Stimulated activated CD8-positive, alpha-beta memory T cell treated with anti-CD3 and anti-CD28 coated beads, Interleukin-15, amount 100 ng/mL, for 24 hours (primary cell): ENCODE measurements at places on chromosomes 3 and 15.

DNA sequence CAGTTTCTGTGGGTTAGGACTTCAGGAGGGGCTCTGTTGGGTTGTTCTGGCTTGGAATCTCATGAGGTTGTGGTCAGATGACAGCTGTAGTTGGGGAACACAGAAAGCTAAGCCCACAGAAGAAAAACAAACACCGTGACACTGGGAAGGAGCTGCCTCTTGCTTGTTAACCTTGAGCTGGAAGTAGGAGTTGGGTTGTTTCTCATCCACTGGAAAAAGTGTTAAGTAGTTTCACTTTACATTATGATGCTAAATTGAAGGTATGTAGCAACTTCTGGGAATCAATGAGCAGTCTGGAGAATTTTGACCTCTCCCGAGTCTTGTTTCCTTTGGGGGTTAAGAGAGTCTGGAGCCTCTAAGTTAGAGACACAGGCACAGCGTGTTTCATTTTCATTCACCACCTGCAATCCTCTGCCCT lies 20.4 kb downstream of the HACD3 start:
- no peak for DNase-seq

- no peak for DNase-seq
Measured at GRCh38 chr3:125150525-125151441, 61.8 kb downstream of the SLC12A8 start.

DNA sequence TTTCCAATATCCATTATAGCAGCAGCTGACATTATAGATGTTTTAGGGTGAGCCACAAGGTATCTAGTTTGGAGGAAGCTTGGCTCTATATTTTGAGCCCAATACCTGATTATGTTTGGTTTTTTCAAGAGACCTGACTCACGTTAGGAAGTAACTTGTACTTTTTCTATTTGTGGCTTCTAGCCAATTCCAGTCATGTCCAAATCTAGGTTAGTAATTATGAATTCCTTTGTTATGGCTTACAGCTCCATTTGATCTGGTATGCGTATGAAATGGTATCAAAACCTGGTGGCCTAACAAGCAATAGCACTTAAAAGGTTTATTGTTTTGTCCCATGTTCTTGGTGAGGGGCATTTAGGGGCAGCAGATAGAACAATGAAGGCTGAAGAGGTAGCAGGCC lies 115.9 kb downstream of the TOP2B start:
- no peak for DNase-seq

DNA sequence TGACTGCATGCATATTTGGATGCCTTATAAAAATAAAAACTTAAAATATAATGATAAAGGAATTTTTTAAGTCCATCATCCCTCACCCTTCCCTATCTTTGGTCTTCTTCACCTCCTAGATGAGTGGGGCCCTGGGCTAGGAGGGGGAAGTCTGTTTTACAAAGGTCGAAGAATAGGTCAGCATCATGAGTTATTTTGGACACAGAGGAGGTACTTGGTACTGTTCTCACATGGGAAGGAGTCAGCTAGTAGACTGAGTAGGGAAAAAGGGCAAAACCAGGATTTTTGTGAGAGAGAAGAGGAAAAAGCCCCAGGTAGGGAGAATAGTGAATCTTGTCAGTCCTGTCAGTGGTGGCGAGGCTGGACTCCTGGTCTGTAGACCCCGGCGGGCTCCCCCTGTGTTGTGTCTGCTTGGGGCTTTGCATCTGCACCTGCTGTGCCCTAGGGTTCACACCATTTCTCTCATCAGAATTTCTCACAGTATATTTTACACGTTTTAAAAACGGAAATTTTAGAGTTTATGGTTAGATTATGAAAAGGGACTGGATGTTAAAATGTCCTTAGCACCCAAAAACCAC lies 17.2 kb downstream of the GCSAM start:
- DNase-seq = no peak

DNA sequence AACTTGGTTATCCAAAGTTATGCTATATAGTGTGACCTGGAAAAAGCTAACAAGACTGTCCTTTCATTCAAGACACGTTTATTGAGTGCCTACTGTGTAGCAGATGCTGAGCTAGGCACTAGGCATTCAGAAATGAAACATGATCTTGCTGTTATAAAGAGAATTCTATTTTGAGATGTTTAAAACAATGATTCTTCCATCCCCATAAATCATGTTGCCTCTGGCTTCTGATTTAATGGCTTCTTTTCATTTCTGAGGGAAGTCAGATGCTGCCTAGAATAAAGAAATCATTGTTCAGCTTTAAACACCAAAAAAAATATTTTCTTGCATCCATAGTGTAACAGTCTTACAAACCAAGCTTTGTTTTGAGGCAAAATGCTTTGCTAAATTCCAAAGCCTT lies 620.9 kb upstream of the UBE2E2 start:
- no peak for DNase-seq

DNA sequence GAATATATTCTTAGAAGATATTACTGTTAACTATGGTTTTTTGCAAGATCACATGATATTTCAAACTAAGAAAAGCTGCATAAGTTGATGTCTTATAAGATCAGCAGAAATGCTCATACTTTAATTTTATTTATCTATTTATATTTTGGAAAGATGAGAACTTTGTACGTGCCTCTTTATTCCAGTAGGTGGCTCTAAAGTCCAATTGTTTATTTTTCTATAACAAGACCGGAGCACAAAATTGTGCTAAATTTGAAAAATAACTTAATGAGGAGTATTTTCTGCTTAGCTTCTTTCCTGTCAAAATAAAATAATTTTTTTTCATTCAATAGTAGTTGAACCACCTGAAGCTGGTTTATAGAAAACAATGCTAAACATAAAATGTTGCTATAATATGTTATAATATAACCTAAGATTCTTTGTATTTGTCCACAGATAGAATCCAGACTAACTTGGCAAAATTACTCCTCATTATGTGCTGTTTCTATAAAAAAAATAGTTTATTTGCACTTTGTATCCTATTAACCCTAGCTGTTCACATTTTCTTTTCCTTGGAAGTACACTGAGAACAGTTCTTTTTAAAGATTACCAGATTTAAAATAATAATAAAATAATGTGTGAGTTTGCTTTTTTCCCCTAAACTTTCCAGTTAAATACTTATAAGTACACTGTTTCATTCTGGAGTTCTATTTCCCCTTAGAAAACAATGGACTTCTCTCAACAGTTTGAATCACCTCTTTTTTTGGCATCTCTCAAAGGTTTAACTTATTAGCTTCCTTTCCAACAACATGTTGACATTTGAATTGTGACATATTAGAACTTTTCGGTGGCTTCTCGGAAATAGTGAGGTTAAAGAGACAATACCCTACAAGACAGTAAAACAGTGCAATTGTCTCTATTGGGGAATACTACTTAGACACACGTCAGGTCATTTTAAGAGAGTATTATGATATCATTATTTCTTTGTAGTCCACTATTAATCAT lies 530.0 kb downstream of the MECOM start:
- no peak for DNase-seq

- no peak for DNase-seq
Measured at GRCh38 chr15:39794954-39795353, 12.3 kb upstream of the FSIP1 start.

- no peak for DNase-seq
Measured at GRCh38 chr3:55893045-55893664, 406.0 kb upstream of the WNT5A start.

- no peak for DNase-seq
Measured at GRCh38 chr15:86016750-86017149, 62.9 kb upstream of the AGBL1 start.

DNA sequence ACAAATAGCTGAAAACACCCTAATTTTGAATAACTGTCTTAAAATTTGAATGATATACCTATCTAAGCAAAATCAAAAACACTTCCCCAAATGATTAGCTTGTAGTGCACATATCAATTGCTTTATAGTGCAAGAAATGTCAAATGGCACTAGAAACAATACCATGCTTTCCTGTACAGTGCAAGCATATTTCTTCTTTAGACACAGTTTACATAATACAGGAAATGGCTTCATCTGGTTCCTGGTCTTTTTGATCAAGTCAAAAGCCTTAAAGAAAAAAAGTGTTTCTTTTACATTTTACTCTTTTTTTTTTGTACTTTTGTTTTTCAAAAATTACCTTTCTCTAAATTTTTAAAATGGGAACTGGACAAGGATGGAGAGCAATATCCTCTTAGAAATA lies 352.1 kb downstream of the MECOM start:
- no peak for DNase-seq

DNA sequence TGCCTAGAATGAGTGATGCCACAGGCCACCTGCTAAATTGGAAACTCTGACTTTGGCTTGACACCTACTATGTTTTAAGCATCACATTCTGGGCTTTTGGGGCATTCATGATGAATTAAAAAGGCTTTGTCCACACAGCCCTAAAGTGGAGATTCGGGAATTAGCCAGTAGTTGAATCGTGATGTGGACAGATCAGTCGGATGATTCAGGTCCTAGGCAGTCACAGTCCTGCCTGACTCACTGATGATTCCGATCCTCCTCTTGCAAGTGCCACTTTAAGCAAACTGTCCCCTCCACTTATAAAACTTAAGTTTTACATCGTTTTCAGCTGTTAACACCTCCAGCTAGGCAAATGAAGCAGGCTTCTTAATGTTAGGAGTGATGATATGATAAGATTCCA lies 75.3 kb downstream of the SYNPR start:
- no peak for DNase-seq

GRCh38 chr3:158267015-158267414 lies 157.1 kb downstream of the RSRC1 start:
- DNase-seq = no peak

- DNase-seq = no peak
Measured at GRCh38 chr3:165390166-165390565, 194.0 kb upstream of the SLITRK3 start.

- DNase-seq = no peak
Measured at GRCh38 chr15:90266485-90266884, 1.0 kb downstream of the NGRN start.

DNA sequence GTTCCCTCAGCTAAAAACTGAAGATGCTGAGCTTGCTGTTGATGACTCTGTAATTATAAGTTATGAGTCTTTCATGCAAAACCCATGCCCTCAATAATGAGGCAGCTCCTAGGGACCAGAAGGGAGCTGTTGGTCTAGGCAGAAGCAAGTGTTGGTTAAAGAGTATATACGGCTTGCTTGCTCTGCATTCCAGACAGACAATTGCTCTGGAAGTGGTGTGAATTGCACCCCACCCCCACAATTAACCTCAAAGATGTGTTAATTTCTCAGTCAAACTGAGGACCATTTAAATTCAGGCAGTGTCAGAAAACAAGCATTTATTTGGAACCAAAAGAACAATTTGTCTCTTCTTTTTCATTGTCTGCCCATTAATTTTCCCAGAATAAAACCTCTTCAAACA lies 163.5 kb upstream of the EOMES start:
- DNase-seq = no peak

DNA sequence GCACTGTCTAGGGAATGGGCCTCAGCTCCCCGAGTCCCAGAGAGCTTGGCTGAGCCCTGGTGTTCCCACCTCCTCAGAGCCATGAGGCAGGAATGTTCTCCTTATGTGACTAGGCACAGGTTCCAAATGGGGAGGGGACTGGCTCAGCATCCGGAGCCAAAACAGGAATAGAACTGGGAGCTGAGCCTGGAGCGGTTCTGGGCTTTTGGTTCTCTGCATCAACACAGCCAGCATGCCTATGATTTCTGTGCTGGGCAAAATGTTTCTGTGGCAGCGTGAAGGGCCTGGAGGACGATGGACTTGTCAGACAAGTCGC lies at the start of gene FAM131A:
Gene FAM131A, plus strand, starts transcription at position 202 of the 316 bp plus-strand sequence. Its CDS starts 31 bp downstream, at position 233.
- no peak for DNase-seq

GRCh38 chr3:48472673-48472922 lies 26.1 kb downstream of the ATRIP start:
- no peak for DNase-seq

- no peak for DNase-seq
Measured at GRCh38 chr3:139728414-139728813, 50.6 kb upstream of the NMNAT3 start.

GRCh38 chr3:2822611-2823010 lies 287.6 kb downstream of the IL5RA start:
- DNase-seq = no peak

GRCh38 chr3:133838296-133838789 lies 32.7 kb downstream of the SRPRB start:
- no peak for DNase-seq

DNA sequence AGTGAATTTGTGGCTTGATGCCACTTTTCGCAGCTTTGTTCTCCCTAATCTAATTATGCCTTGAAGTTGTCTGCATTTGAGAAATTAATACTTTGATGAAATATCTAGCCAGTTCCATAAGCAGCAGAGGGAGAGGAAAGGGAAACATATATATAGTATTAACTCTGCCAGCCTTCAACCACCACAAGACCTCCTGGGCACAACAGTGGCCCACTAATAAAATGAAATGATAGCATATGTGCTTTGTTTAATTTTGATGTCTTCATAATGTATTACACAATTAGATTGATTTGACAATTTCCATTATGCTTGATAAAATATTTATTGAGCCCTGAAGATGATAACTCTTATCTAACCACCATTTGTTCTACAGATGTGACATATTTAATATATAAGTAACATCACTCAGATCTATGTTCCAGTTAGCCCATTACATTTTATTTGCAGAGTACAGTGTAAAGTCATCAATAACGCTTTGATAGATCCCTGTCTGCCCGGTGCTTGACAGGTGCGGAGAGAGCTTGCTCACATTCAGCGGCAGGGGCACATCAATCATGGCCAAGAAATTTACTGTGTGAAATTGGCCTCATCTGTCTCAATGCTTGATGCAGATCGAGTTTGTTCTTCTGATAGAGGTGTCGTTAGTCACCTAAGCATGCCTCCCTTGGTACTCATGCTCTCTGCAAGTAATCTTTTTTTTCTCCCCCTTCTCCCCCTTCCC lies 187.4 kb downstream of the MECOM start:
- DNase-seq = no peak

- no peak for DNase-seq
Measured at GRCh38 chr15:33448961-33449606, 138.3 kb downstream of the RYR3 start.

- DNase-seq = no peak
Measured at GRCh38 chr3:10192953-10193691, 28.4 kb downstream of the IRAK2 start.

DNA sequence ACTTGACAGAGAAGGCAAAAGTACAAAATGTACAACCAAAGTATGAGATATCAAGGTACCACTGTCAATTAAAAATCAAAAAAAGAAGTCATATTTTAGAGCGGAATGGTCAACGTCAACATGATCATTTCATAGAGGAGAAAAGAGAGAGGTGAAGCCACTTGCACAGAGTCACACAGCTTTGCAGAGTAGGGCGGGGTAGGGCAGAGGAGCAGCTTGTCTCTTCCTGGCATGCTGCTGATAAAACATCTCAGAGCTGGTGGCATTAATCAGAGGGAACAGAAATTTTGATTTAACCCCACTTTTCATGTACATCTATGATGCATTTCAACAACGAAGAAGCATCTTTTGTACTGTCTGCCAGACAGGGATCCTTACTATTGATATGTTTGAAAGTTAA lies 5.2 kb upstream of the IGF1R start:
- no peak for DNase-seq
